ENCODE measurements at places on chromosomes 7 and 10.

DNA sequence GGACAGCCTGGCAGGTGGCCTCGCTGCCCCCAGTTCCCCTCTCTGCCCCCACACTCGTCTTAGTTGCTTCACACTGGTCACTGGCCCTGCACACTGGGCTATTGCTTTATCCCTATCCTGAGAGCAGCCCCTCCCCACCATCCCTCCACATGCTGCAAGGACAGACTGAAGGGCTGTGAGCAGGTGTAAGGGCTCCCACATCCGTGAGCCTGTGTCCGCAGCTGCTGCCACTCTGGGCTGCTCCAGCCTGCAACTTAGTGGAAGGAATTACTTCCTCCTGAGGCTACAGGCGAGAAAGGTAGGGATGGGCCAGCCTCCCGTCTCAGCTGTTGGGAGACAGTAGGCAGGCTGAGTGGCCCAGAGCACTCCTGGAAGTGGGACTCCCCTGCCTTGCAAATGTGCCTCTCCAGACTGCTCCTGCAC, 3.8 kb downstream of the RARRES2 start:
- DNase-seq: no peak

GRCh38 chr10:78732381-78732780, 336.4 kb upstream of the ZMIZ1 start:
- DNase-seq: no peak

- no peak for DNase-seq
Observed at GRCh38 chr7:84446991-84447480, 252.4 kb upstream of the SEMA3A start.

DNA sequence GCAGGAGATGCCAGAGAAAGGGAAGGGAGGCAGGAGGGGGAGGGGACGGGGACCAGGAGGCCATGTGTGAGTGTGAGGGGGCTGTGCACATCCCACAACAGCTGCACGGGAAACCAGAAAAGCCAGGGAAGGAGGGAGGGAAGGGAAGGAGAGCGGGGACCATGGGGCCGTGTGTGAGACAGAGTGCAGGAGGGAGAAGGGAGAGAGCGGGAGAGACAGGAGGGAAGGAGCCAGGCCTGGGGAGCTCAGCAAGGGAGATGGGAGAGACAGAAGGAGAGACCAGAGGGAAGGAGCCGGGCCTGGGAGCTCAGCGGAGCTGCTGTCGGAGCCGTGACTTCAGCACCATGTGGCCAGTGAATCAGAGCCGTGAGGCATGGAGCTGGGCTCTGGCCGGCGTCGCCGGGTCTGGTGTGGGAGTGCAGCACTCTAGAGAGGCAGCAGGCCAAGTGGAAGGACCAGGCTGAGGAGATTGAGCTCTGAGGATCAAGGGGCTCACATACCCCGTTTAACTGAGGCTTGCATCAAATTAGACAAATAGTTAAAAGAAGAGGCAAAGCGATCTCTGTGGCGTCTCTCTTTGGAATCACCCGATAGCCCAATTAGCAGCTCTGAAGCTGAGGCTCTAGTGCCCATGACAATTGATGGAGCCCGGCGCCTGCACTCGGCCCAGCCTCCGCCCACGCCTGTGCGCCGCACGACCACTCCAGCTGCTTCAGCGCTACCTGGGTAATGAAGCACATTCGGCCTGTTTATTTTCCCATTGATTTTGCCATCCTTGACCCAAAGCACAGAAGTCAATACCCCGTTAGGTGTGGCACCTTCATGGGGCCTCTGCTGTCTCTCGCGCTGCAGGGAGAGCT, 150.4 kb downstream of the MAD1L1 start:
- DNase-seq: no peak

DNA sequence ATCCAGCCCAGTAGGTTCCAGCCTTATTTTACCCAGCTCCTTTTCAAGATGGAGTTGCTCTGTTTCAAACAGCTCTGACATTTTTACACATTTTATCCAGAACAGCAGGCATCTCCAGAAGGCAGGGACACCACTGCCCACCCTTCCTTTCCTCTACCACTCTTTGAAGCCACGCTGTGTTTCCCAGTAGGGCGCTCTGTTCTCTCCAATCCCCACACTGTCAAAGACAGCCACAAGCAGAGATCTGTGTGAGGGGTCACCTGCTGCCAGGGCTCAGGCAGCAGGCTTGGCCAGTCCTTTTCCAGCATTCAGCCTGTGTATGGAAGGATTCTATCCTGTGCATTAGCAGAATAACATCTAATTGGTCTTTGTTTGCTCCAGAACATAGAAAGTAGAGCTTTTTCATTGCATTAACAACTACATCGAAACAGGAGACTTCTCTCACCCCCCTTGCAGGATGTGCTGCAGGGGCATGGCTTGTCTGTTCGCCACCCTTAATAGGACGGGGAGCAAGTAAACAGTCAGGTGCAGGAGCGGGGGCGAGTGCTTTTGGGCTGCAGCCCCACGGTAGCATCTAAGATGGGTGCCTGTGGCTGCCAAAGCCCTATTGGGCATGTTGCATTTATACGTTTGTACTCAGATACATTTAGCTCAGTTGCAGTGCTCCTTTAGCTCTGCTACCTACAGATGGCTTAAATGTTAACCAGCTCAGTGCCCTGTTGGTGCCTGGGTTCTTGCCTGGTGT, 326.1 kb downstream of the GALNT17 start:
- no peak for DNase-seq

DNA sequence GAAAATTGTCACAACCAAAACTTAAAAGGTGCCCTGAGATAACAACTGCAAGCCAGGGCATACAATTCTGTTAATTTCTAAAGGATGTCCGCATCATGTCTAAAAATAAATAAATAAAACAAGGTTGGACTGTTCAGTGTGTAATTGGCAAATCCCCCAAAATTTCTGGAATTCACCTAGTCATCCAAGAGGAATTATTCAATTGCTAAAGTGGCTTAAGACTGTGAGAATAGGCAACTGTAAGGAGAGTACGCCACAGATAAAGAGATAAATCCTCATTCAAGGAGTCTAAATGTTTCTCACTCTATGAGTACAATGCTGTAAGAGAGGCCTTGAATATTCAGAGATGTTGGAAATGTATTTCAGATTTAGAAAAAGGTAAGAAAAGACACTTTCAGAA, 37.2 kb downstream of the PIK3AP1 start:
- no peak for DNase-seq

- no peak for DNase-seq
Observed at GRCh38 chr7:96306385-96307125, 15.3 kb downstream of the SLC25A13 start.

DNA sequence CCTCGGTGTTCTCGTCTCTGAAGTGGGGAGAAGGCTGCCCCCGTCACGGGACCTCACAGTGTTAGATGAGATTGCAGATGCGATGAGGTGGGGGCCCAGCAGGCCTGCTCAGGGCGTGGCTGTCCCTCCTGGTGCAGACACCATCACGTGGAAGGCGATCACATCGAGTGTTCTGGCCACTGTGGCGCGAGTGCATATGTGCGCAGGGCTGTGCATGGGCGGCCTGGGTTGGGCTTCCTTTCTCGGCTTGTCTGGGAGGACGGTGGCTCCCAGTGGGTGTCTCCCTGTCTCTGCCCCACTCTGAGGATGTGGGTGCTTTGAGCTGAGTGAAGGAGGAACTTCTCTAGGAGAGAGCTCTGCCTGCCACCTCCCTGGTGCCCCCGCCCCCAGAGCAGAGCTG, 83.1 kb downstream of the LHPP start:
- no peak for DNase-seq

- DNase-seq: no peak
Observed at GRCh38 chr10:79056361-79056735, 12.4 kb upstream of the ZMIZ1 start.

Data from urothelium cell line (cell line).